Omental fat pad (tissue), 4 donors: ENCODE measurements at places on chromosomes 7 and 10.

- DNase-seq, result no peak
These were observed 120.4 kb downstream of the ARHGAP21 start for GRCh38 chr10:24603333-24603732.

- no peak for DNase-seq
These were observed 257.6 kb upstream of the NPY start for GRCh38 chr7:24026351-24026750.

GRCh38 chr7:11910253-11910652, 78.3 kb upstream of the THSD7A start:
- no peak for DNase-seq

DNA sequence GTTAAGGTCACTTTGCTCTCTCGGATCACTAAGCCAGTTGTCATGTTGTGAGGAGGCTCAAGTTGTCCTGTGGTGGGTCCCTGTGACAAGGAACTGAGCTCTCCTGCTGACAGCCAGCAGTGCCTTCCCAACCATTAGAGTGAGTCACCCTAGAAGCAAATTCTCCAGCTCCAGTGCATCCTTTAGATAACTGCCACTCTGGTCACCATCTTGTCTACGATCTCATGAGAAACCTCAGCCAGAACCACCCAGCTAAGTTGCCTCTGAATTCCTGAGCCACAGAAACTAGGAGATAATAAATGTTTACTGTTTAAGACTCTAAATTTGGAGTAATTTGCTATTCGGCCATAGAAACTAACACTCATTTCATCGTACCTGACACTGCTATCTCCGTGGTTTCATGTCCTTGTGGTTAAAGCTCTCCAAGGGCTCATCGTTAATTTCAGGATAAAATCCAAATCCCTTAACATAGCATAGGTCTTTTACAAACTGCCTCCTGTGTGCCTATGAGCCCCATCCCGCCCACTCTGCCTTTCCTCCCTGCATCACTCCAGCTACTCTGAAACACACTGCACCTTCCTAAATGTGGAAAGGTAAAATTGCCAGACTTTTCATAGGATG, 56.5 kb upstream of the WIPF3 start:
- DNase-seq, result no peak

DNA sequence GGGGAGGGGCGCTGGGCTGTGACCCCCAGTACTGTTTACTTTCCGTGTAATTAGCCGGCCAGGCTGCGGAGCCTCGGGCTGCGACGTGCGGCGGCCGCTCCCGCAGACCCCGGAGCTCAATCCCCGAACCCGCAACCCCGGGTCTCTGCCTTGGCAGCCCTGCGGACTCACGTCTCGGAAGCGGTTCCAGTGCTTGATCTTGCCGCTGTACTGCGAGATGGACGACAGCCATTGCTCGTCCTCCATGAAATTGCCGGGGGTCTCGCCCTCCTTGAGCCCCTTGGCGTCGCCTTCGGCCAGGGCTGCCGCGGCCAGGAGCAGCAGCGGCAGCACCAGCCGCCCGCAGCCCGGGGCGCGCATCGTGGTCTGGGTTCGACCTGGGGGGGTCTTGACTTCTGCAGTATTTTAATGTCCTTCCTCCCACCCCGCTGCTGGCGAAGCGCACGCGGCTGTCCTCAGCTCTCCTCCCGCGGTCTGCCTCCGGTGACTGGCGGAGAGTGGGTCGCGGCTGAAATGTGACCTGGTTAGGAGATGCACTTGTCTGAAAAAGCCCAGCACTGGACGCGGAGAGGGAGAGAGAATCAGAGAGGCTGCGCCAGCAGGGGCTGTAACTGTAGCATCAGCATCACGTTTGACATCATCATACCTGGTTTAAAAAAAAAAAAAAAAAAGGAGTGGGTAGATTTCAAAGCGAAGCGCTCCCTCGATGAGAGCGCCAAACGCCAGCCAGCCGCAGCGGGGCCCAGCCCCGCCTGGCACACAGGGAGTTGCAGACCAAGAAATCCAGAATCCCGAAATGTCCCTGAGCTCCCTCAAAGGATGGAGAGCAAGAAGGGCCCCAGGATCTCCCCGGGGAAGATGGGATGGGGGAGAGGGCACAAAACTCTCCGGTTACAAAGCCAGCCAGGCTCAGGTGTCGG, at the start of gene SPOCK2:
TSS of gene SPOCK2 (minus strand) at position 583 of the 920 bp plus-strand sequence. CDS start at position 360, 223 bp downstream.
- DNase-seq, result no peak

GRCh38 chr10:71231206-71231605, 18.8 kb downstream of the UNC5B start:
- DNase-seq, result no peak

DNA sequence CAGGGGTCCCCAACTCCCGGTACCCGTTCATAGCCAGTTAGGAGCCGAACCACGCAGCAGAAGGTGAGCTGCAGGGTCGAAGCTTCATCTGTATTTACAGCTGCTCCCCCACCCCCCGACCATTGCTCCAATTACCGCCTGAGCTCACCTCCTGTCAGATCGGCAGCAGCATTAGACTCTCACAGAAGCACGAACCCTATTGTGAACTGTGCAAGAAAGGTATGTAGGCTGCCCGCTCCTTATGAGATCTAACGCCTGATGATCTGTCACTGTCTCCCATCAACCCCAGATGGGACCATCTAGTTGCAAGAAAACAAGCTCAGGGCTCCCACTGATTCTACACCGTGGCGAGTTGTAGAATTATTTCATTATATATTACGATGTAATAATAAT, 14.6 kb upstream of the AZGP1 start:
- DNase-seq, result no peak

- no peak for DNase-seq
These were observed 29.1 kb upstream of the ITGB1 start for GRCh38 chr10:32987172-32987571.

- no peak for DNase-seq
These were observed 33.2 kb downstream of the STK31 start for GRCh38 chr7:23743226-23743625.

DNA sequence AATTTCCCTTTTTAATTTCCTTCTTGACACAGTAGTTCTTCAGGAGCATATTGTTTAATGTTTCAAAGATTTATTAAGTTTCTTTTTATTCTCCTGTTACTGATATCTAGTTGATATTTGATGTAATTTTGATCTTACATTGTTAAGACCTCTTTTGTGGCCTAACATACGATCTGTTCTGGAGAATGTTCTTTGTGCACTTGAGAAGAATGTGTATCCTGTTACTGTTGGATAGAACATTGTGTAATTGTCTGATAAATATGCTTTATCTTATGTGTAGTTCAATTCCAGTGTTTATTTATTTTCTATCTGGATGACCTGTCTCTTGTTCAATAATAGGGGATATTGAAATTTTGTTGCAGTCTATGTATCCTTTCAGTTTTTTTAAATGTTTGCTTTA, 106.7 kb downstream of the ITGB1 start:
- no peak for DNase-seq

DNA sequence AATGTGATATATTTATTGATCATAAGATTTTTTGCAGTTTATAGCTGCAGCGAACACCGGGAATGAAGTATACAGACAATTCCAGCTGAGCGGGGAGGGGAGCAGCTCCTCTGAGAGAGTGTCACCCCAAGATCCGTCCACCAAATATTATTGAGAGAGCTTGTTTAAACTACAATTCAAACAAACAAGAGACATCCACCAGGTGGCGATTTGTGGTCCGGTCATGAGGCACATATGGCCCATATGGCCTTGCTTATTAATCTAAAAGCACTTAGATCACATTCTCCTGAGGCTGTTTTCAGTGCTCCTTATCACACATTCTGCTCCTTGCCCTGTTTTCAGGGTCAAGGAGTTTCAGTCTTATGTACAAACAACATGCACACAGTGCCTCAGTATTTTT, 83.1 kb downstream of the THSD7A start:
- no peak for DNase-seq

GRCh38 chr7:74429153-74429747, 24.5 kb upstream of the GTF2IRD1 start:
- DNase-seq, result no peak

- no peak for DNase-seq
These were observed 669.8 kb downstream of the SUGCT start for GRCh38 chr7:40804477-40805215.

DNA sequence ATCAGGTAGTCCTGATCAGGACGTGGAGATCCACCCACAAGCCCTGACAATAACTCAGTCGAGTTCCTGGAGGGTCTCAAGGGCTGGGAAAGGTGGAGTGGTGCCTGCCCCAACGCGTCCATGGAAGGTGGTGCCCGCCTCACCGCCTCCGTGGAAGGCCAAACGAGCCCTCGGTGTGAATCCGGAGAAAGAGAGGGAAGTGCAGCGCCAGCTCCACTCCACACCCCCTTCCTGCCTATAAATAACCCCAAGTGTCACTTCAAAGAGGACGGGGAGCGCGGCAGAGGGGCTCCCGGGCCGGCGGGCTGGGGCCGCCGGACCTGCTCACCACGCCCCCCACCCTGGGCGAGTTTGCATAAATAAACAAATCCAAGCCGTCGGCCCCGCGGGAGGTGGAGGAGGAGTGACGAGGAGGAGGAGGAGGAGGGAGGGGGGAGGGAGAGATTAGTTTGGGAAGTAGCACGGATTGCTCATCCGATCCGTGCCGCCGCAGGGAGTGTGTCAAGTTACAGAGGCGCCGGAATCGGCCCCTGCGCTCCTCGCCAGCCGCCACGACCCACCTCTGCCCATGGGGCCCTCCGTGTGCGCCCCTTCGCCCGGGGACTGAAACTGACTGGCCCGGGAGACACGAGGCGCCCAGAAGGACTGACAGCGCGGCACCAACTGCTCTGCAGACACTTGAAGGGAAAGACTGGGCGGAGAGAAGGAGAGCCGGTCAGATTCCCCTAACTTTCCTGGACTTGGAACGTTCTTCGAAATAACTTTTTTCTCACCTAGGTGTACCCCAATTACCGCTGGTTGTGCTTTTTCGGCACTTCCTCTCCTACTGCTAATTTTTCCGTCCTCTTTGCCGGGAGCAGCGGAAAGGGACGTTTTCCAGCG, at the start of gene COL13A1:
TSS of gene COL13A1 (plus strand) at position 473 of the 882 bp plus-strand sequence. CDS start 518 bp downstream, outside the sequence.
- DNase-seq, result no peak

- no peak for DNase-seq
These were observed 130.7 kb downstream of the TRRAP start for GRCh38 chr7:99008921-99009530.

- DNase-seq, result no peak
These were observed 115.3 kb downstream of the NRCAM start for GRCh38 chr7:108340856-108341411.

GRCh38 chr10:133279326-133280226, 2.9 kb upstream of the ADAM8 start:
- no peak for DNase-seq

DNA sequence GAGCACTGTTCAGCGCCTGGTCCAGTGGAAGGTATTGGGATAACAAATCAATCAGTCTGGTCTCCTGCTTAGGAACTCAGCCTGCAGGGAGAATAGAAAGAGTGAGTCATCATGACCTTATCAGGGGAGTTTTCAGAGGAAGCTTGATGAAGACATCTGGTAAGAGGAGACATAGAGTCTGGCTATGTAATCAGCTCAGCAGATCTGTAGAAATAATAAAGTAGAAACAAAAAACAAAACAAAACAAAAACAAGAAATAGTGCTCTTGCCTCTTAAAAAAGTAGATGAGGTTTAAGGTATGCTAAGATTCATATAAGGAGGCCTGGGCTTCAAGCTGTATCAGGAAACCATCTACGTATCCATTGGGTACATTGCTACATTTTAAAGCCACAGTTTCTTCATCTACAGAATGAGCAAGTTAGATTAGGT, 14.4 kb downstream of the TAS2R41 start:
- DNase-seq, result no peak

DNA sequence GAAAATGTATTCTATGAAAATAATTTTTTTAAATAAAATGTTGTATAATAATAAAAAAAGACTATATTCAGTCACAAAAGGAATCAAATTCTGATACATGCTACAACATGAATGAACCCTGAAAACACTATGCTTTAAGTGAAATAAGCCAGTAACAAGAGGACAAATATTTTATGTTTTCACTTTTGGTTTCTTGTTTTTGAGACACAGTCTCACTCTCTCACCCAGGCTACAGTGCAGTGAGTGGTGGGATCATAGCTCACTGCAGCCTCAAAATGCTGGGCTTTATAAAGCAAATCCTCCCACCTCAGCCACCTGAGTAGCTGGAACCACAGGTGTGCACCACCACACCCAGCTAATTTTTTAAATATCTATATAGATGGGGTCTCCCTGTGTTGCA, 64.2 kb downstream of the CNOT4 start:
- no peak for DNase-seq

- no peak for DNase-seq
These were observed 82.7 kb downstream of the CUX1 start for GRCh38 chr7:101900103-101900502.

DNA sequence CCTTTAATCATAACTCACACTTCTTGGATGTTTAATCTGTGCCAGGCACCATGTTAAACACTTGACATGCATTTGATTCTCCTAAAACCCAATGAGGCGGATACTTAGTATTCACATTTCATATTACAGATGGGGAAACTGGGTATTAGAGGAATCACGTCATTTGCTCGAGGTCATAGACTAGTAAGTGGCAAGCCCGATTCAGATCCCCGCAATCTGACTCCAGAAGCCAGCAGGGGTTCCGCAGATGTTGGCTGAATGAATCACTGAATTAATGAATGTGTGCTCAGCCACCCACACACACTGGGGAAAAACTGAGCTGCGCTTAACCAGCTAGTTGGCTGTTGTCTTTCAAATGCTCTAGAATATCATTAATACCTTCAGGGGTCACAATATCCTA, 22.5 kb upstream of the ENO4 start:
- no peak for DNase-seq

DNA sequence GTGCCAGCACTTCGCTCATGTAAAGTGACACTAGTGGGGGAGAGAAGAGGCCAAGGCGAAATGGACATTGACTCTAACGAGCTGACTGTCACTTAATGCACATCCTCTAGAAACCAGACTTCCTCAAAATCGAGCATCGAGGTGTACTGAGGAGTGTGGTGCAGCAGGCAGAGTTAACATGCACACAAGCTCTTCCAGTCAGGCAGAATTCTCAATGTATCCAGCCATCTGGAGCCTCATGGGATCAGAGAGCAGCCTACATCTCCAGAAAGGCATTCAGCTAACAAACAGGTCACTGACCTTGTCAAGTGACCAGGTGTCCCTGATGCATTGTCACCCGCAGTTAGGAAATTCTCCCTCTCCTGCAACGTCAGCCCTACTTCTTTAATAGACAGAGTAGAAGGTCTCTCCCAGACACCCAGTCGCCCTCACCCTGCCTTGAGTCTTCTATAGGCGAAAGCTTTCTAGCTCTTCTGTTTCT, 259.8 kb upstream of the AOAH start:
- DNase-seq, result no peak

GRCh38 chr10:63720072-63720537, 198.9 kb downstream of the REEP3 start:
- no peak for DNase-seq

- no peak for DNase-seq
These were observed 951.0 kb downstream of the LRMDA start for GRCh38 chr10:76382381-76382851.

- no peak for DNase-seq
These were observed 78.2 kb upstream of the TARP start for GRCh38 chr7:38351601-38352000.
